ENCODE measurements at places on chromosomes 13 and 19.

DNA sequence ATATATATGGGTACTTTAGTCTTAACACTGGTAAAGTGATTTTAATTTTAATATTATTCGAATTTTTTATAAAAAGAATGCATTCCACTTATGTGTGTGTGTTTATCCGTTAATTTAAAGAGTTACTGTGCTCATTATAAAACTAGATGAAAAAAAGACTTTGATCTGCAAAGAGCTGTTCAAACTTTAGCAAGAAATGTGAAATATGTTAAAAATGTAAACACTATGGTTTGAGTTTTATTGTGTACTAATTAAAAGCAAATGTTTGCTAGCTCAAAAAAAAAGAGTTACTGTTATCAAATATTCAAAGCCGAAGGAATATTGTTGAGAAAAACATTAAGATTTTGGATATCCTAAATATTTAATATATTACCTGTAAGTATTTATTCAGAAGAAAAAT is 34.5 kb downstream of the UFM1 start:
- H3K27me3 ChIP-seq = no peaks in the 10 kb centered on the region
- no peak overlapping the region for H3K27ac ChIP-seq
- H3K4me1 ChIP-seq = peaks cover 33% of the 10 kb centered on the region
- H3K36me3 ChIP-seq = no peaks in the 10 kb centered on the region
- DNase-seq = no peak
- H3K4me3 ChIP-seq = no peak overlapping the region

DNA sequence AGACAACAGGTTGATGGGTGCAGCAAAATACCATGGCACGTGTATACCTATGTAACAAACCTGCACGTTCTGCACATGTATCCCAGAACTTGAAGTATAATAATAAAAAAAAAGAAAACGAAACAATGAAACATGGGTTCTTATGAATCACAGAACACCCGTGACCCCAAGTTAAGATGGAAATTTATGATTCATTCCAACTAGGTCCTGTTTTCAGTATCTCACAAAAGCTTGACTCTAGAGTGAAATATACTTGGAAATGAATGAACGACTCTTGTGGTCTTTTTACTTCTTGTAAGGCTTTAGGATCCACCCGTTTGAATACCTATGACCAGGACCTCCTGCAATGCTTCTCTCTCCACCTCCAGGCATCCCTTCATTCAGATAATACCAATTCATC is 3.5 kb upstream of the LILRB4 start:
- H3K4me1 ChIP-seq = no peaks in the 10 kb centered on the region
- no peak for DNase-seq
- H3K27me3 ChIP-seq = no peaks in the 10 kb centered on the region
- H3K4me3 ChIP-seq = no peak overlapping the region
- H3K36me3 ChIP-seq = no peaks in the 10 kb centered on the region

- no peaks in the 10 kb centered on the region for H3K36me3 ChIP-seq
- peak; percentile 71 for DNase-seq
- no peaks in the 10 kb centered on the region for H3K27me3 ChIP-seq
- no peak overlapping the region for H3K4me3 ChIP-seq
- peaks cover 19% of the 10 kb centered on the region for H3K4me1 ChIP-seq
Measured at GRCh38 chr13:42028113-42028799, 20.2 kb upstream of the DGKH start.

DNA sequence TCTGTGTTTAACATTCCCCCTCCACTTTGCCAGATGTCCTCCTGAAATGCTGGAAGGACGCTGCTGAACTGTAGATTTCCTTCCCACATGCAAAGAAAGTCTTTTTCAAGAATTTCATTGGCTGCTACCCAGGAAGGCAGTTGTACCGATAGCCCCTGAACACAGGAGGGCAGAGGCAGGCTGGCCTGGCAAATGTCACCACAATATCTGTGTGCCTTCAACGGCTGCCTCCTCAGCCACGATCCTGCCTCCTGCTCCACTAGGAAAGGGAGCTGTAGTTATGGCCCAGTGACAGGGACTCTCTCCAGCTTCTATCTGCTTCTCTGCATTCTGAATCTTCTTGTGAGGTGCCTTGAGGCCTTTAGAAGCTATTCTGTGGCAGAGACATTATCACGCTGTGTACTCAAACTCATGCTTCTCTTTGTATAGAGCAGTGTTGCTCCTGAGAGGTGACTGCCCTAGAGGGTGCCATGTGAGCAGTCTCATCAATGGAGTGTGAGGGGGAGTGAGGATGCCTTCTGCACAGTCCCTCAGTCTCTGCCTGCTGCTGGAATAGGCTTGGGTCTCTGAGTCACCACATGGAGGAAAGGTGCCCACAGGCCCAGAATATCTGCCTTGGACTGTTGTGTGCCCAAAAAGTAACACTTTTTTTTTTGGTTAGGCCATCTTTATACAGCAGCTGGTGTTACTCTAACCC is 279.8 kb downstream of the DNAJC15 start:
- no peaks in the 10 kb centered on the region for H3K36me3 ChIP-seq
- H3K4me3 ChIP-seq = no peak overlapping the region
- H3K27me3 ChIP-seq = no peaks in the 10 kb centered on the region
- peak; percentile 75 for DNase-seq
- H3K27ac ChIP-seq = no peak overlapping the region

GRCh38 chr13:20869540-20869939 is 33.0 kb downstream of the XPO4 start:
- DNase-seq = no peak
- no peaks in the 10 kb centered on the region for H3K36me3 ChIP-seq
- H3K27ac ChIP-seq = no peak overlapping the region

- no peak overlapping the region for H3K27ac ChIP-seq
- no peaks in the 10 kb centered on the region for H3K36me3 ChIP-seq
- DNase-seq = no peak
- no peaks in the 10 kb centered on the region for H3K4me1 ChIP-seq
- H3K4me3 ChIP-seq = no peak overlapping the region
Measured at GRCh38 chr19:1817553-1818179, 5.6 kb upstream of the ATP8B3 start.

DNA sequence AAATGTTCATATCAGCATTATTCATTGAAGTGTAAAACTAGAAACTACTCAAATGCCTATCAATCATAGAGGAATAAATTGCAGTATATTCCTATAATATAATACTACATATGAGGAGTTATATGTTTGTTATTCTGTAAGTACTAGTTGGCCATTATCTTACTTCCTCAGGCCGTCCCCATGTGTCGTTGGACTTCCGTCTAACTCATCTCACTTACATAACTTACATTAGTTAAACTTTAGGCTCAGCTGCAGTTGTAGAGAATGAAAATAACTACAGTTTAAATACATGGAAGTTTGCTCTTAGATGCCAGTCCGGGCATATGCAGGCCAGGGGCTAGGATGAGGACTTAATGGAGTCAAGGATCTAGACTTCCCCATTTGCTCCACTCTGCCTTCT is 8.6 kb upstream of the EPSTI1 start:
- H3K27ac ChIP-seq = no peak overlapping the region
- no peaks in the 10 kb centered on the region for H3K36me3 ChIP-seq
- peaks cover 53% of the 10 kb centered on the region for H3K4me1 ChIP-seq
- H3K4me3 ChIP-seq = no peak overlapping the region
- H3K27me3 ChIP-seq = no peaks in the 10 kb centered on the region

DNA sequence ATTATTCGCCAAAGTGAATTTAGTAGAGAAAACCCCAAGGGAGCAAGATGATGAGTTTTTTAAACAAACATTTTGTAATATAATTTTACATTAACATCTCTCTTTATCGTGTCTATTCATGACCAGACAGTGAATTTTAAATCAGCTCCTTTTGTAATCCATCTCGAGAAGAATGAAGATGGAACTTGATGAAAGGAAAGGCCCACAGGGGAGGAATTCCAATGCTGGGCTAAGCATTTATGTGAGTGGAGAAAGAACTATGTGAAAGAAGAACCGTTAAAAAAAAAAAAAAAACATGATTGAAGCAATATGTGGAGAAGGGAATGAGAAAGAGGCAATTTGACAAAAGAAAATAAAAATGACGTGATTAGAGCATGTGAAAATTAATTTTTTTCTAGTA is 170.6 kb downstream of the KCTD12 start:
- no peak overlapping the region for H3K27ac ChIP-seq
- H3K4me3 ChIP-seq = no peak overlapping the region
- no peak for DNase-seq
- no peaks in the 10 kb centered on the region for H3K27me3 ChIP-seq

DNA sequence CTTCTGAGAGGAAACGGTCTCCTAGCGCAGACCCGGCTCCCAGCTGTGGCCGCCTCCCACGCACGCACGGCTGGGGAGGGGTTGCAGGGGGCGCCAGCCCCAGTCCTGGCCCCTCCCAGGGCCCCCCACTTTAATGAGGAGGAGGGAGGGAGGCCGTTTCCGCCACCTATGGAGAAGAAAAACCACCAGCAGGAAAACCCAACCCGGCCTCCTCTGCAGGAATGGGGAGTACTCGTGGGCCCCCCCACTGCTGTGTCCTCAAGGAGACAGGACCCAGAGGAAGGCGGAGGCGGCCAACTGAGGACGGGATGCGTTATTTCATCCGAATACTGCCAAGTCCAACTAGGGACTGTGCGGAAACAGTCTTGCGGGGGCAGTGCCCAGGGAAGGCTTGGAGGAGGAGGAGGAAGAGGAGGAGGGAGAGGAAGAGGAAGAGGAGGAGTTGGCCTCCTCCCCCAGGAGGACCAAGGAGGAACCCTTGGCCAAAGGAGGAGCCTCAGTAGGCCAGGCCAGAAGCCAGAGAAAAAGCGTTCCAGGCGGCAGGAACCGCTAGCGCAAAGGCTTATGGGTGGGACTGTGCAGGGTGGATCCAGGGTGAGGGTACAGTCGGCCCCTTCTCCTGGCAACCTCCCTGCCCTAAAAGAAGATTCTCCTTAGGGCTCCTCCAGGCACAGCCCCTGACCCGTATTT is 3.9 kb upstream of the SSBP4 start:
- no peak overlapping the region for H3K4me3 ChIP-seq
- DNase-seq = no peak
- H3K4me1 ChIP-seq = peaks cover 23% of the 10 kb centered on the region
- H3K27ac ChIP-seq = peak overlapping the region; percentile 34
- no peaks in the 10 kb centered on the region for H3K36me3 ChIP-seq
- no peaks in the 10 kb centered on the region for H3K27me3 ChIP-seq

- H3K4me1 ChIP-seq = no peaks in the 10 kb centered on the region
- H3K27me3 ChIP-seq = no peaks in the 10 kb centered on the region
- no peak overlapping the region for H3K4me3 ChIP-seq
Measured at GRCh38 chr13:110647365-110647737, 32.0 kb downstream of the NAXD start.

DNA sequence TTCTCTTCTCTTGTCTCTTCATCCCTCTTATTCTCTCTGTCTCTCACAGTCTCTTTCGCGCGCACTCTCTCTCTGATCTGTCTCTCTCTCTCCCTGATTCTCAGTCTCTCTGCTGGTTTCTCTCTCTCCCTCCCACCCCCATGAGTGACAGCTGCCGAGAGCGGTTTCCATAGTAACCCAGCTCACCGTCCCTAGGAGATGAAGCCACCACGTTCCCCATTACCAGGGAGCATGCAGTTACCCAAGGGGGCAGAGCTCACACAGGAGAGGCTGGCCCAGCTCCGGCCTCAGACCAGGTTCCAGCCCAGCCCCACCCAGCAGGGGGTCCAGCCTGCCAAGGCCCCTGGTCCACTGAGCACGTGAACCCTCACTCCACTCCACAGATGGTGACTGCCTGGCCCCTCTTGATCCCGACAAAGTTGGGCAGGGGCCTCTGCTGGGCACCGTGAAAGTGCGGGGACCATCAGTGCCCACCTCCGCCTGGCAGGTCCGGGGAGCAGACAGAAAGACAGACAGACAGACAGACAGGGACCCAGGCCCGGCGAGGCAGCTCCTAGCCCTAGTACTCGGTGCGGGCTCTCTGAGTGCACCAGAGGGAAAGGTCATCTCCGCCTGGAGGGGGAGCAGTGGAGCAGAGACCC is 50.6 kb downstream of the CELF5 start:
- H3K27me3 ChIP-seq = no peaks in the 10 kb centered on the region
- no peak overlapping the region for H3K27ac ChIP-seq
- H3K36me3 ChIP-seq = no peaks in the 10 kb centered on the region
- no peaks in the 10 kb centered on the region for H3K4me1 ChIP-seq

DNA sequence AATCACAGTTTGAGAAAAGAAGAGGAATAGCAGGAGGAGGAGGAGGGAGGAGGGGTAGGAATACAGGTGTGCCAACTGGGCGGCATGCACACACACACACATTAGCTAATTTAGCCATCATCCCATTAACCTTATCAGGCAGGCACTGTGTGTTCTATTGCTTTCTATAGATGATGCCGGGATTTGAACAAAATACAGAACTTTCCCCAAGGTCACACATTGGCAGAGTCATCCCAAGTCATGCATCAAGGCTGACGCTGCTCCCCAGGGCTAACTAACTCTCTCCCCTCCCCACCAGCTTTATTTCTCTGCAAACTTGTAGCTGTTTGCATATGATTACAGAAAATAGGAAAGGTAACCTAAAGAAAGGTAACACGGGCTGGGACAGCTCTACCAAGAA is 83.0 kb downstream of the NUFIP1 start:
- H3K36me3 ChIP-seq = no peaks in the 10 kb centered on the region
- no peak overlapping the region for H3K27ac ChIP-seq
- no peaks in the 10 kb centered on the region for H3K4me1 ChIP-seq
- DNase-seq = no peak
- H3K4me3 ChIP-seq = no peak overlapping the region
- no peaks in the 10 kb centered on the region for H3K27me3 ChIP-seq

GRCh38 chr13:24503379-24503696 is 9.2 kb downstream of the PARP4 start:
- no peaks in the 10 kb centered on the region for H3K36me3 ChIP-seq
- no peak for DNase-seq
- H3K27ac ChIP-seq = peak overlapping the region; percentile 36
- no peaks in the 10 kb centered on the region for H3K27me3 ChIP-seq

GRCh38 chr13:93797463-93797862 is 570.9 kb downstream of the GPC6 start:
- H3K27ac ChIP-seq = no peak overlapping the region
- H3K4me3 ChIP-seq = no peak overlapping the region
- DNase-seq = no peak
- H3K4me1 ChIP-seq = no peaks in the 10 kb centered on the region
- H3K36me3 ChIP-seq = no peaks in the 10 kb centered on the region

- no peaks in the 10 kb centered on the region for H3K36me3 ChIP-seq
- no peak overlapping the region for H3K27ac ChIP-seq
- DNase-seq = no peak
- H3K27me3 ChIP-seq = no peaks in the 10 kb centered on the region
Measured at GRCh38 chr13:25137788-25138115, 34.3 kb downstream of the AMER2 start.

- H3K27ac ChIP-seq = no peak overlapping the region
- peaks cover 4% of the 10 kb centered on the region for H3K4me1 ChIP-seq
- H3K27me3 ChIP-seq = no peaks in the 10 kb centered on the region
- no peaks in the 10 kb centered on the region for H3K36me3 ChIP-seq
- DNase-seq = no peak
Measured at GRCh38 chr13:114319441-114319913, 5.2 kb downstream of the CHAMP1 start.

- no peaks in the 10 kb centered on the region for H3K4me1 ChIP-seq
- no peak overlapping the region for H3K4me3 ChIP-seq
- no peaks in the 10 kb centered on the region for H3K36me3 ChIP-seq
- DNase-seq = no peak
Measured at GRCh38 chr13:101393140-101393539, 23.2 kb downstream of the NALCN start.
